ENCODE measurements at places on chromosomes 7 and 10.

GRCh38 chr10:28883741-28884423 lies 206.6 kb downstream of the BAMBI start:
- no peak for DNase-seq

DNA sequence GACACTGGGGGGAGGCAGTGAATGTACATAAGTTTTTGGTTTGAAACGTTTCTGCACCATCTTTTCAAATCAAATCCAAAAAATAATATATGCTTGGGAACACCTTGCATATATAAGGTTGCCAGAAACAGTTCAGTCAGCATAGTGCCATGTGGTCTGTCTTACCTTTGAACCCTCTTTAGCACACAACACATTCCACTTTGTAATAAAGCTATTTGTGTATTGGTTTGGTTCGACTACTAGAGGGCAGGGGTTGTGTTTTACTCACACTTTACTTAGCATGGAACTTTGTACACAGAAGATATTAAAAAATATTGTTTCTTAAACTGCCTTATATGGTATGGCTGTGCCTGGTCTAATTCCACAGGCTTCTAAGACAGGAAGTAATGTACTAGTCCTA lies 43.2 kb downstream of the ALDH18A1 start:
- no peak for DNase-seq

- peak; percentile 44 for DNase-seq
Observed at GRCh38 chr10:86655596-86655995, 1.2 kb downstream of the OPN4 start.

DNA sequence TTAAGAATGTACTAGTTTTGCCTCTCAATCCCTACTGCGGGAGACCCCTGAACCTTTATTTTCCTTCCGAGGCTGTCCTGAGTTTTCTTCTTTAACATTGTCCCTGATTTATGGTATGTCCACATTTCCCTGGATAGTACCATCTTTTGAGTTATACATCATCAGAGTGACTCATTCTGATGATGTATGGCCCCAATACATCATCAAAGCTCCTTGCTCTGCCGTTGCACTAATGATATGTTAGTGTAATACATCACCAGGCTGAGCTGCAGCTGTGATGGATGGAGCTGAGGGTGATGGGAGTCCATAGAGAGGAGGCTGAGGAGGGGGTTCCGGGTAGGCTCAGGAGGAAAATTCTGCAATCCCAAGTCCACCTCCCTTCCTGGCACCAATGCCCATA lies 986.5 kb downstream of the KCNMA1 start:
- DNase-seq = no peak

- DNase-seq = no peak
Observed at GRCh38 chr7:12687718-12688171, 312 bp downstream of the ARL4A start.

DNA sequence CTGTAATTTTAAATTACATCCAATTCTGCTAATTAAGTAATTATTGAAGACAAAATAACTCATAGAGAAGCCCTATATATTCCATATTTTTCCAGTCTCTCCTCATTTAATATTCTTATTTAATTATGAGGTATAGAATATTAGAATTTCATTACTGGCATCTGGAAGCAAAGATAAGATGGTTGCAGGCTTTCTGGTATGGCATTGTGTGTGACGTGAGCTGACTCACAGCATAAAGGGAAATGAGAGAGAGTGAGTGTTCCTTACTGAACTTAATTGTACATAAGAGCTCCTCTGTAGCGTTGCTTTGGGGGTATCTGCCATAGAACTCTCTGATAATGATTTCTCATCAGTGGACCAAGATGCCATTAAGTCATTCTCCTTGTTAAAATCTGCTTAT lies 127.4 kb upstream of the TEX47 start:
- no peak for DNase-seq

GRCh38 chr7:91784469-91784868 lies 96.0 kb downstream of the MTERF1 start:
- no peak for DNase-seq

- DNase-seq = peak; percentile 60
Observed at GRCh38 chr7:2166625-2167280, 66.0 kb downstream of the MAD1L1 start.

DNA sequence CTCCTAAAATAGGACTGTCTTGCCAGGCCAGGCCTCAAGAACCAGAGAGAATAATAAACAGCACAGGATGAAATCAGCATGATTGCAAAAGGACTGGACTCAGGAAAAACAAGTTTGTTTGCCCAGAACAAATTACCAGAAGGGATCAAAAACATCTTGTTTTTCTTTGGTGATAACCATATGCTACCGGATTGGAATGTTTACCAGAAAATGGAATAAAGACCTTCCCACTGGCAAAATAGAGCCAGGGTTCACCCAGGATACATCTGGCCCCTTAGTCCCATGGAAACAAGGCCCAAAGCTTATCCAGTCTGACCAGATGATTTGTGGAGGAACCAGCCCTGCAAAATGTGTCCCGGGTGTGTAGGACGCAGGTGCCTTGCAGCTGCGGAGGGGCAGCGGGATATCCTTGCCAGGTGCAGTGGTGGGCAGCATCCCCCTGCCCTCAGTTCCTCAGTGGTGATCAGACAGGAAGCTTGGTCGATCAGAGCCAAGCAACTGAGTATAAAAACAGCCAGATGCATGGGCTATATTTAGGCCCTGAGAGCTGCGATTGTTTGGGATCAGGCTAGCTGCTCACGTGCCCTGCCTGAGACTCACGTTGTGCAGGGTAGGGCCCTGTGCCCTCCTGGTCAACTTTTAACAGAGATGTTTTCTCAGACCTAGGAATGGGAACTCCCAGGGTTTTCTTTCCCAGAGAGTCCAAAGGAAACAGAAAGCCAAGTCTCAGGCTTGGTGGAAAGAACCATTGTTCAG lies 4.6 kb upstream of the ZNF22 start:
- no peak for DNase-seq

- DNase-seq = no peak
Observed at GRCh38 chr7:72416846-72417245, 4.7 kb upstream of the CALN1 start.

GRCh38 chr10:113221756-113222168 lies 271.7 kb downstream of the TCF7L2 start:
- DNase-seq = peak; percentile 97

GRCh38 chr10:58516119-58516518 lies 3.4 kb downstream of the BICC1 start:
- DNase-seq = no peak

DNA sequence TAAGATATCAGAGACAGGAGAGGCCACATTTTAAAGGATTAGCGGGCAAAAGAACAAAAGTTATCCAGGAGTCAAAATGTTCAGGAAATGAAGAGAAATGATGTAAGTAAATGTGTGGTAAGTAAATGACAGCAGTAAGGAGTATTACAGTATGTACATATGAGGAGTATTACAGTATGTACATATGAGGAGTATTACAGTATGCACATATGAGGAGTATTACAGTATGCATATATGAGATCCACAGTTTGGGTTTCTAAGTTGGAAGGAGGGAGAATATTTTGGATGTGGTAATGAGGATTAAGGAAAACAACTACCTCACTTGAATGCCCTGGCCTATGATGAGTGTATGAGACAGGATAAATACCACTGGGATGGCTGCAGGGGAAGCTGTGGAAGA lies 192.4 kb upstream of the DGKB start:
- DNase-seq = no peak

- DNase-seq = peak; percentile 45
Observed at GRCh38 chr10:111078505-111079185, 1.8 kb downstream of the ADRA2A start.

GRCh38 chr10:73413528-73414229 lies at the start of gene ANXA7:
Gene ANXA7 (minus strand): TSS chr10:73414058. CDS start chr10:73400856, 13,202 bp downstream.
- DNase-seq = peak; percentile 96

DNA sequence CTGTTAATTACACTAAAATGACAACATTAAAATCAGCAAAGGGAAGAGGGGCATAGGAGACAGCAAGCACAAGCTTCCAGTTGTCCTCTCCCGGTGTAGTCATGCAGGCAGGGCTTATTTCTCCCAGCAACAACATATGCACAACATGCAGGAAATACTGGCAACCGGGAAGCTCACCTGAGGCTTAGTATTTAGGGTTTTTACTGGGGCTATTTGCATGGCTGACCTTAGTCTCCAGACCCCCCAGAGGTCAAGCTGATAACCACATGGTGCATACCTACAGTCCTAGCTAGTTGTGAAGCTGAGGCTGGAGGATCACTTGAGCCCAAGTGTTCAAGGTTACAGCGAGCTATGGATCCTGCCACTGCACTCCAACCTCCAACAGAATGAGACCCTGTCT lies 12.8 kb upstream of the JMJD1C start:
- DNase-seq = peak; percentile 84

Data from islet precursor cell (in vitro differentiated cells).